ENCODE measurements at places on chromosomes 12 and 14.

- no peak for DNase-seq
These were observed 146.4 kb upstream of the FOXN3 start for GRCh38 chr14:89563471-89563870.

GRCh38 chr12:100682178-100682577, 108.7 kb downstream of the GAS2L3 start:
- no peak for DNase-seq

DNA sequence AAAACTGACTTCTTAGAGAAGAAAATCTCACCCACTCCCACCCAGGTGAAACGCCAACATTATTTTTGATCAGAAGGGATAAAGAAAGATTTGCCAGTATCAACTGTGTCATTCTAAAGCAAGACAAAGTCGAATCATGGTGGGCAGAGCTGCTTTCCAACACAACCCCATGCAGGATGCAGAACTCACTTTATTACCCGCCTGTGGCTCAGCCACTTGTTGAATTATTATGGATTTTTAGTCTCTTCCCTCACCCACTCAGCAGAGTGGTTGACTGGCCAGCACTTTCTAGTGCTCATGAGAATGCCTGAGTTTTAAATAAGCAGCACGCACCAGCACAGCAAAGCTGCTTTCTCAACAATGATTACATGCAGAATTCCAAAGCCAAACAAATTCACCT, 32.1 kb downstream of the CRACR2A start:
- DNase-seq, result no peak

- no peak for DNase-seq
These were observed 785 bp upstream of the FAM181A start for GRCh38 chr14:93926245-93926872.

GRCh38 chr12:53344487-53344823, 8.3 kb upstream of the SP7 start:
- no peak for DNase-seq

- no peak for DNase-seq
These were observed 429.1 kb downstream of the BCAT1 start for GRCh38 chr12:24519759-24520158.

GRCh38 chr12:68414988-68415387, 82.8 kb upstream of the MDM1 start:
- no peak for DNase-seq

DNA sequence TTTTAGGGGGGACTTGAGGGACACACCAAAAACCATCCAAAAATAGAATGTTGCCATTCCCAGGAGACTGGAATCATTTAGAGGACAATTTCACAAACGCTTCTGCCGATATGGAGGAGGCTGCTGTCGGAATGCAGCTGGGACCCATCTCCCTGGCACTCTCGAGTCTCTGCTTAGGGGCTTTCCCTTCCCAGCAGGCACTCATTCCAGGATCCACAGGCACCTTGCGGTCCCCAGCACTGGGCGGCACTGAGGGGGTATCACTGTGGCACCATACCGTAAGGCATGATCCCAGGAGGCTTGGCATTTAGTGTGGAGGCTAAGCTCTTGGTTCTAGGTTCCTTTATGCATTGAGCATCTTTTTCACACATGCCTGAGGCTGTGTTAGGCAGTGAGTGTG, 36.6 kb upstream of the LTBP2 start:
- no peak for DNase-seq

DNA sequence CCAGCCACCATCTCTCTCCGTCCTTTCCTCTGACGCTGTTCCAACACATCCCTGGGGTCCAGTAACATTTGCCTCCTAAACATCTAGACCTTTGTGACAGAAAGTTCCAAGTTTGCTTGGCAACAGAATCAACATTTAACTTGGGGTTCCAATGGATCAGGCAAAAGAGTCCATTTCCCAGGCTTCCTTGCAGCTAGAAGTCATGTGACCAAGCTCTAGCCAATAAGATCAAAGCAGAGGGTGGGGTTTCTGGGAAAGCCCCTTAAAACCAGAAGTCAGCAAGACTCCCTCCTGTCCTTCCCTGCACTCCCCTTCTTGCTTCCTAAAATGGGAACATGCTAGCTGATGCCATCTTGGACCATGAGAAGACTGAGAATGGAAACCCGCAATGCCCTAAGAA, 14.7 kb downstream of the FOXN3 start:
- DNase-seq, result no peak

DNA sequence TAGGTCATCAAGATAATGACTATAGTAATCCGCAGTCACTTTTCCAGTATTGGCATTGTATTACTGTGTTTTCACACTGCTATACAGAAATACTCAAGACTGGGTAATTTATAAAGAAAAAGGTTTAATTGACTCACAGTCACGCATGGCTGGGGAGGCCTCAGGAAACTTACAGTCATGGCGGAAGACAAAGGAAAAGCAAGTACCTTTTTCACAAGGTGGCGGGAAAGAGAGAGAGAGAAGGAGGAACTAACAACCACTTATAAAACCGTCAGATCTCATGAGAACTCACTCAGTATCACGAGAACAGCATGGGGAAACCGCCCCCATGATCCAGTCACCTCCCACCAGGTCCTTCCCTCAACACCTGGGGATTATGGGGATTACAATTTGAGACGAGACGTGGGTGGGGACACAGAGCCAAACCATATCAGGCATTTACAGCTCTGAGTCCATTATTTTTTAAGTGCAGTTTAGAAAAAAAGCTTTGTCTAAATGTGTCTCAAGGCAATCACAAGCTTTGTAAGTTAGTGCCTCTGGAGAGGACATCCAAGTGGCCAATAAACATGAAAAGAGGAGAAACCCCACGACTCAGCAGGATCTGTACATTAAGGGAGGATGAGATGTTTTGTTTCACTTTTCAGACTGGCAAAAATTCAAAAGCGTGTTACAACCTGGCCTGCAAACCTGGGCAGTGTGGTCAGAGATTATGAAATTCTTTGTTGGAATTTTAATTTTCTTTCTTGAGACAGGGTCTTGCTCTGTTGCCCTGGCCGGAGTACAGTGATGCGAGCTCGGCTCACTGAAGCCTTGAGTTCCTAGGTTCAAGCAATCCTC, 82.0 kb downstream of the DNAH10 start:
- no peak for DNase-seq

DNA sequence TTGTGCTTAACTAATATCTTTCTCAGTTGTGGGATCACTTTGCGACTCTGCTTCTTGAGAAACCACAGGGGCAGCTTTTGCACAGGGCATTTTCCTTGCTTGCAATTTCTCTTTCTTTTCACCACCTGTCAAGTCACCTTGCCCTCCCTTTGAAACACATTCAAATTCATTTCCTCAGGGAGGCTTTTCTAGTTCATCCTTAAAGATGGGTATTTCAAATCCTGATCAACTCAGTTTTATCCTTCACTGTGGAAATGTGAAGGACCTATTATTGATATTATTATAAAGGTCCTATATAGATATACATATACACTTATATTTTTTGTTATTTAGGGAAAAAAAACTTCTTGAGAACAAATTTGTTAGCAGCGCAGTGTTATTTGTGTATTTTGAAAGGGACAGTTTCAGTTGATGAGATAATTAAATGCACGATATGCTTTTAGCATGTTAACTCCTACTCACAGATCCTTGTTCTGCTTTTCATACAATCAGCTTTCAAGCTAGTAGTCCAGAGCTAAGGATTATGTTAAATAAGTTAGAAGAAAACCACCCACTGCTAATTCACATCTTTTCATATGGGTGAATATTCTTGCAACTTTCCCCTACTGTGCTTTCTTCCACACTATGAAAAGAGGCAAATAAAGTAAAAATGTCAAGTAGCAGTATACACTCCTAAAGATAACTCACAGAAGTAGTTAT, 501.4 kb upstream of the RGS6 start:
- no peak for DNase-seq

DNA sequence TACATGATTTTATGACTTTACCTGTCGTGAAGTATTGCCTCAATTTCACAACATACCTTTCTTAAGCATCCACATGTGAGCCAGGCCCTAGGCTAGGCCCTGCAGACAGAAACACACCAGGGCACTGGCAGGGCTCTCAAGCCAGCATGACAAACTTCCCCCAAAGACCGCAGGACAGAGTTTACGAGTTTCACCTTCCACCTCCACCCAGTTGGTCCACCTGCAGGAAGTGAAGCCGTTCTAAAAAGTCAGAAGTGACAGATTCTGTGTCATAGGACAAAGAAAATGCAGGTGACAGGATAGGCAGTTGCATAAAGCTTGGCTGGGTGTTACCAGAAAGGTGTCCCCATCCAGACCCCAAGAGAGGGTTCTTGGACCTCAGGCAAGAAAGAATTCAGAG, 382.3 kb downstream of the PCNX1 start:
- DNase-seq, result no peak

DNA sequence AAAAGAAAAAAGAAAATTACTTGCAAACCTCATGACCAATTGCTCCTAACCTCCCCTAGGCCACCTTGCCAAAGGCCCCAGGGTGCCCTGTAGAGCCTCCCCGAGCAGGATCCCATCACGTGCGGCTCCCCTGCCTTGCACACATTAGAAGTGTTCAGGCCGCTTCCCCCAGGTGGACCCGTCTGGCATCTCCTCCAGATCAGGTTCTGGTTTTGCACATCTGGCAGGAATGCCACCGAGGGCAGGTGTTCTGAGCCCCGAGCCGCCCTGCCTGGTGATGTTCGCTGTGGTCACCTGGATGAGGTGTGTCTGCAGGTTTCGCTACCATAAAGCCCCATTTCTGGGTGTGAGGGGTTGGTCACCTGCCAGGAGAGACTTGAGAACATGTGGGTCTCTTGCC, 19.3 kb downstream of the MMP17 start:
- DNase-seq, result no peak

DNA sequence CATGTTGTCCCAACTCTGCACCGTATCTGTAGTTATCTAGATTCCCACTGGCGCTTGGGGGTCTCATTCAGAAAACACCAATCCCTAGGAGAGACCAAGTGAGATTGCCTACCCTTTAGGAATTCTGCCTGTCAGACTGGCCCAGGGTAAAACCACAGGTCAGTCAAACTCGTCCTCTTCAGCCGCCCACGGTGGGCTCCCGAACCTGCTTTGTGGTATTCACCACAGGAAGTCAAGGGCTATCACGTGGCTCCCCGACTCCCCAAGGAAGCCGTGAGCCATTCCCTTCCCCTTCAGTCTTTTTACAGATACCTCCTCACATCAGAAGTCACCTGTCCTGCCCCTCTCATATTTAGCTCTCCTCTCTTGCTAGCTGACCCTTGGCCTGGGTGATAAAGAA, 159.9 kb downstream of the EGLN3 start:
- no peak for DNase-seq

DNA sequence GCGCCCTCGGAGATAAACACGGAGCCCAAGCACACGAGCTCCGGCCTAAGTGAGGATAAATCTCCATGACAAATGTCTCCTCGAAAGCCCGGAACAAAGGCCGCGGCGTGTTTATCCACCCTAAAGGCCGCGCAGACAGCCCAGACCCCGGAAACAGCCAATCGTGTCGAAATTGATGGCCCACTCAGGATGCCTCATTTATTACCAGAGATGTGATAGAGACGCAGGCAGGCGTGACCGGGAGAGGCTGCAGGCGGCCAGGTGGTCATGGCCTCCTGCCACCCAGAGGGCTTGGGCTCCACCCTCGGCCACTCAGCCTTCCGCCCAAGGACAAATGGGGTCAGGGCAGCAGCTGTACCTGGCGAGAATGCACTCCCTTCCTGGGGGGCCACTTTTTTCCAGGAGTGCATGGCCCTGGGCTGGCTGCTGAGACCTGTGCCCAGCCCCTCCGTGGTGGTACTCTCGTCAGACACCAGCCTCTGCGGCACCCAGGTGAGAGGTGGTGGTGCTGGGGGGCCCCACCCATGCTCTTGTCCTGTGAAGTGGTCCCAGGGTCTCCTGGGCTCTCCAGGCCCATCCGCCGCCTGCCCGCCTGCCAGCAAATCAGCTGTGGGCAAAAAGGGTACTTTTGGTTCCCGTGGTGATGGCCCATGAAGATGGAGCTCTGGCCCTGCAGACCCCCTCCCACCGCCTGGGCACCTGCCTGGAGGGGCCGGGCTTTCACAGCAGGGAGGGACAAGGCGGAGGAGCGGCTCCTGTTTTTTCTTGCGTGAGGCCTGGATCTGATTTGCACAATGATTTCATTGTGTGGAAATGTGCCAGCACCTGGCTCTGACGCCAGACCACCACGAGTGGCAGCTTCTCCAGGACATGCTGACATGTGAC, 211.5 kb upstream of the C14orf180 start:
- DNase-seq, result peak; percentile 47

DNA sequence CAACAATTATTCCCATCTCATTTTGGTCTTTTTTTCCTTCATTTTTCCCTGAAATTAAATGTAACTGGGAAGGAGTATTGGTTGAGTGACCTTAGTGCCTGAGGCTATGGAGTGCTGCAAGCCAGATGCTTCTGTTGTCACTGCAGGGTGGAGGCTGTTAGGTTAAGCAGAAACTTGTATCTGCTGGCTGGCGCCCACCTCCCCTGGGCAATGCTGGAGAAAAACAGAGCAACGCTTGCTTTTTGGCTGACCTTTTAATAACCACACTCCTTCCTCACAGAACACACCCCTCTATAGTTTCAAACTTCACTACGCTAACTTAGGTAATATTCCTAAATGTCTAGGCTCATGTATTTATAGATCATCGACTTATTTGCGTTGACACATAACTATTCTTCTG, 583.5 kb upstream of the NOVA1 start:
- DNase-seq, result no peak

DNA sequence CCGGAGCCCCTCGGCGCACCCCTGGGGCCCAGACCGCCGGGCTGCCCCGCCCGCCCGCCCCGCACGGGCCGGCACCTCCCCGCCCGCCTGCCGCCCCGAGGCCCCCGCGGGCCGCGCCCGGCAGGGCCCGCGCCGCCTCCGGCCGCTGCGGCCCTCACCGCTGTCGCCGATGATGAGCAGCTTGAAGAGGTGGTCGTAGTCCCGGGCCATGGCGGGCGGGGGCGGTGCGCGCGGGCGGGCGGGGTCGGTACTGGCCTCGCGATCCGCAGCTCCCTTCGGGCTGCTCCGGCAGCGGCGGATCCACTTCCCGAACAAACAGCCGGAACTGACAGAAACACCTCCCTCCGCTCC, at the start of gene RAB35:
Gene RAB35 (minus strand): TSS at position 313 of the 351 bp plus-strand sequence. CDS start 103 bp downstream, at position 210.
- DNase-seq, result no peak

DNA sequence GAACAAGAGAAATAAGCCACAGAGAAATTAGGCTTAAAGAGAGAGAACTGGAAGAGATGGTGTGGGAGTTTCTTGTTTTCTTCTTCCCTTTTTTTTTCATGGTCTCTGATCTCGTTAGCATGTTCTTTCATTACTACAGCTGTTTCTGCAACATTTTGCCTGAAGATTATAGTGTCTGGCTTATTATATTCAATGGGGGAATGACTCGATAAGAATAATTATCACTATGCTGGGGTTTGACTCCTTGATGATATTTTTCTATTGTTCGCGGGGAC, 70.0 kb downstream of the TMEM132C start:
- DNase-seq, result no peak

DNA sequence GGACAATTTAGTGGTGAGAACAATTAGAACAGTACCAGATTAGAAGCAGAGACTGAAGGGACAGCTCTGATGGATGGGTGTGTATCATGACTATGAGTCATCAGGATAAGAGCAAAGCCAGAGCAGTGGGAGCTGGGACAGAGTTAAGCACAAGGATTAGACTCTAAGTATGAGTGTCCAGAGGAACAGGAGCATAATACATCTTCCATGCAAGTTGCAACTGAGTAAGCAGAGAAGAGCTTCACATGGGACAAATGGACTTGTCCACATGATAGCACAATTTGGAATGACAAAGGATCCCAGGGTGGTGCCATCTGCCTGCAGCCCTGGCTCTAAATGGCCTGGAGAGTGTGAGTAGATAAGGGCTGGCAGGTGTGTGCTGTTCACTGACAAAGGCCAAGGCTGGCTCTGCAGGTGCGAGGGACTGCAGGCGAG, 226.4 kb upstream of the CAND1 start:
- no peak for DNase-seq
